ENCODE measurements at places on chromosomes 12 and 14.

- no peak for DNase-seq
Measured at GRCh38 chr12:93059925-93060665, 131.0 kb upstream of the EEA1 start.

- no peak for DNase-seq
Measured at GRCh38 chr12:107007411-107007810, 20.5 kb upstream of the MTERF2 start.

DNA sequence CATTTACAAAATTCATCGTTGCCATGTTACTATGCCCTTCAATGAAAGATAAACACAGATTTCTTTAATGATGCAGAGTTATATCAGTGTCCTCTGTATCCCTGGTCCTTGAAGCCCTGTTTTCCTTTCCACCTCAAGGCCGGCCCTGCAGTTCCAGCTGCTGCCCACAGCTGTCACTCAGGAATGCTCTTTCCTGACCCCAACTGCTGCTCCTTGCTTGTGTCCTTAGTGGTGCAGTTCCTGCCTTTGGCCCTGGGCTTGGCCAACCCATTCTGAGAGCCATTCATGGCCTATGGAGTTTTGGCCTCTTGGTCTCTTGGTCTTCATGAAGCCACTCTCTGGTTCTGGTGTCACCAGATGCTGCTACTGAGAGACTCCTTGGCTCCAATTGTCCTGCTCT is 93.1 kb downstream of the GAS2L3 start:
- DNase-seq, result no peak

GRCh38 chr12:50241178-50241577 is 42.1 kb downstream of the LIMA1 start:
- no peak for DNase-seq

GRCh38 chr14:100872259-100873095 is 31.0 kb downstream of the RTL1 start:
- no peak for DNase-seq

All from activated naive CD8-positive, alpha-beta T cell treated with anti-CD3 and anti-CD28 coated beads for 36 hours (primary cell).